ENCODE measurements at places on chromosomes 3 and 15. TPM values are rescaled to one million over a fixed set of nuclear protein-coding genes. Genes with fewer than 3 reads are reported as not detected.

GRCh38 chr15:92091155-92091734, 237.7 kb downstream of the SLCO3A1 start:
- H3K27ac ChIP-seq, result no peak overlapping the region
- DNase-seq, result peak; percentile 94
- no peaks in the 10 kb centered on the region for H3K27me3 ChIP-seq
- no peaks in the 10 kb centered on the region for H3K36me3 ChIP-seq

DNA sequence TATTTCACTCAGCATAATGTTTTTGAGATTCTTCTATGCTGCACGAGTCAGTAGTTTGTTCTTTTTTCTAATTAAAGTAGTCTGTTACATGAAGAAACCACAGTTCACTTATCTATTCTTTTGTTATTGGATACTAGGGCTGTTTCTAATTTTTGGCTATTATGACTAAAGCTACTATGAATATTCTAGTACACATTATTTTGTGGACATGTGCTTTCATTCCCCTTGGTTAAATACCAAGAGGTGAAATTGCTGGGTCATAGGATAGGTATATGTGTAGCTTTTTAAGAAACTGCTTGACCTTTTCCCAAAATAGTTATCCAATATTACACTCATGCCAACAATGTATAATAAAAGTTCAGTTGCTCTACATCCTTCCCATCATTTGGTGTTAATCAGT, 8.9 kb downstream of the PDE8A start:
- DNase-seq, result no peak
- H3K27ac ChIP-seq, result no peak overlapping the region
- H3K27me3 ChIP-seq, result no peaks in the 10 kb centered on the region

EXD1 gene
- not detected for polyA plus RNA-seq

LSMEM2 gene
- 1.5 TPM for polyA plus RNA-seq

RARRES1 gene
- 0.82 TPM for polyA plus RNA-seq

All from GM23338 (cell line).